CD4-positive, alpha-beta T cell treated with Interleukin-21 for 1 hour (primary cell): ENCODE measurements at places on chromosomes 1 and 21.

DNA sequence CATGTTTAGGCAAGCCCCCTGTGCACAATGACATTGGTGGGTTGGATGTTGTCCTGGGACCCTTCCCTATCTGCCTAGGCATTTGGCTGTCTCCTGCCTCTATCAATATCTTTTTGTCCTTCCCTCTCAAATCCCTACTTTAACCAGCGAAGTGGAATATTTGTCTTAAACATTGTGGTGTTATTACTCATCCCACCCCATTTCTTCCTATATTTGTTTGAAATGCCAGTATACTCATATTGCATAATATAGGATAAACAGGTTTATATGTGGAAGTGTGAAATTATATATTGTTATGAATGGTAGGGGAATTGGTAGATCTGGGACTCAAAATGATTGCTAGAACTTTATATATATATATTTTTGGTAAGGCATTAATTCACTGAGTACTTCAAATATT, 80.0 kb downstream of the ADGRL2 start:
- no peak for DNase-seq

DNA sequence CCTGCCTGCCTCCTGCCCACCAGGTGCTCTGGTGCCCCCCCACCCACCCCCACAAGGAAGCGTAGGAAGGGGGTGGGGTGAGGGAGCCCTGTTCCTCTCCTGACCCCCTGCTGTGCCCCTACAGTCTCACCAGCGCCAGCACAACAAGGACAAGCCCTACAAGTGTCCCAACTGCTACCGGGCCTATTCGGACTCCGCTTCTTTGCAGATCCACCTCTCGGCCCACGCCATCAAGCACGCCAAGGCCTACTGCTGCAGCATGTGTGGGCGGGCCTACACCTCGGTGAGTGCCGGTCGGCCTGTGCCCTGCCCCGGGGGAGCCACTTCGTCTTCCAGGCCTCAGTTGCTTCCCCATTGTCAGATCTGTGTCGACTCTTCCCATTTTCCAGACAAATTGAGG, 25.9 kb downstream of the A3GALT2 start:
- DNase-seq: no peak

GRCh38 chr1:209584231-209584672, 738 bp downstream of the CAMK1G start:
- no peak for DNase-seq

- no peak for DNase-seq
Observed at GRCh38 chr1:107590900-107591622, 373.9 kb downstream of the VAV3 start.
